ENCODE measurements at places on chromosomes 3 and 15.
A peak's percentile ranks its signal among the peaks of the same experiment; 100 is the strongest.

GRCh38 chr15:37377428-37377827, 277.1 kb upstream of the MEIS2 start:
- DNase-seq: no peak

DNA sequence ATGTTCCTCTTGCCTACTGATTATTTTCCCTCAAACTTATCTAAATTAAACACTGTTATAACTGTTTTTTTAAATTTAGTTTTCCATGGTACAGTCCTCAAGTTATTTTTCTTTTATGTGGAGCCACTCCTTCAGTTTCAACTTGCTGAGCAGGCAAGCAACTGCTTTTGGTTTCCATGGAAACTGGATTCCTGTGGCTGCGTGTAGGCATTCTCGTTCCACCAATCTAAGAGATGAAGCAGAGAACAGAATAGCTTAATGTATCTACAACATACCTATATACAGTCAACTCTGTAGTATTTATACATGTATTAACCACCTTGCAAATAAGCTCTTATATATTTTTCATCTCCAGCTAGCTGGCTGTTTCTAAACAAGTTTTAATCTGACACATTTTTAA, 25.8 kb upstream of the ANXA2 start:
- peak; percentile 92 for DNase-seq

DNA sequence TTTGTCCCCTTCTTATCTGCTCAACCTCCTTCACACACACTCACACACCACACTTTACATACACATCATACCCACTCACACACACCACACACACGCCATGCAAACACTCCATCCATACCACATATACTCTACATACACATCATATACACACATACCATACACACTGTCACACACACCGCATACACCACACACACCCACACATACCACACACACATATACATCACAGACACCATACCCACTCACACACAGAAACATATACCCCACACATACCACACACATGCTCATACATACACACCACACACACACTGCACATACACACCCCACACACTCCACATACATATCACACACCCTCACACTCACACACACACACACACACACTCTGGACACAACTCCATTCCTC, 54.3 kb upstream of the ACP3 start:
- no peak for DNase-seq

- no peak for DNase-seq
Observed at GRCh38 chr3:4497843-4498324, 4.7 kb downstream of the ITPR1 start.

DNA sequence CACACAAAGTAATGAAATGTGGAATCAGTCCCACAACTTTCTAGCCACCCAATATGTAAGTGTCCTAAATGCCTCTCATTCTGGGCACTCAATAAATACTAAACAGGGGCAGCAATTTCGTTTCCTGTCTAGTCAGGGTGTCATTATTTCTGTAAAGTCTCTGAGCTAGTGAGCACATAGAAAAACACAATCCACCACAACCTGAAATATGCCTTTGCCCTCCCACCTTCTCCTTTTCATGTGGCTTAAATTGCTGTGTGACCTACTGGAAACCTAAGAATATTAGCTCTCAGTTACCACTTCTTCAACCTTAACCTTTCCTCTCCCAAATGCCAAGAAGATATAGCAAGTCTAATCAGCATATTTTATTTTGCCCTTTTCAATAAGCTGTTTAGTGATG, 456.3 kb upstream of the KCNMB2 start:
- no peak for DNase-seq

DNA sequence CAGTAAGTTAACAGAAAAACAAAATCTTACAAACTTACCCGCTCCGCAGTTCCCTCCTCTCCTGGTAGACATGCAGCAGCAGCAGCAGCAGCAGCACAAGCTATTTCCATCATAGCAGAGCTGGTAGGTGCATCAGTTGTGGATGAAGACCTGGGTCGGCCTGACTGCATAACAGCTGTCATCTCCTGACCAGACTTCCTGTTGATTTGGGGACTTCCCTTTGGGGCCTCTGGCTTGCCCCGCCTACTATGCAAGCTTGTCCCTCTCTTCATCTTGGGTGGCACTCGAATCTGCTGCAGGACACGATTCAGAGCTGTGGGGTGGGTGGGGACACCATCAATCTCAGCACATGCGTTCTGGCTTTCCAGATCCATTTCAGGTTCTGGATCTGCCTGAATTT, 65.7 kb downstream of the TMCC1 start:
- DNase-seq: no peak

- peak; percentile 54 for DNase-seq
Observed at GRCh38 chr3:149442851-149443544, 31.5 kb upstream of the TM4SF4 start.
